ENCODE measurements at places on chromosomes 7 and 10. TPM values are rescaled to one million over a fixed set of nuclear protein-coding genes. Genes with fewer than 3 reads are reported as not detected.

ADCK2 gene
- 26.7 TPM for total RNA-seq

DDC gene
- total RNA-seq: not detected

MEOX2 gene
- total RNA-seq: not detected

EXOSC1 gene
- total RNA-seq: 47.5 TPM

ENO4 gene
- 0.07 TPM for total RNA-seq

HILPDA gene
- total RNA-seq: 12.2 TPM

ITGA8 gene
- 0.65 TPM for total RNA-seq

LRRC4 gene
- total RNA-seq: 1.3 TPM

ADD3 gene
- total RNA-seq: 71.3 TPM

SRRM3 gene
- 0.80 TPM for total RNA-seq

CSGALNACT2 gene
- 22.8 TPM for total RNA-seq

AEBP1 gene
- 4.5 TPM for total RNA-seq

PRLHR gene
- total RNA-seq: not detected

RSBN1L gene
- 19.2 TPM for total RNA-seq

SAMD9L gene
- 26.5 TPM for total RNA-seq

ZNF467 gene
- total RNA-seq: 4.5 TPM

ARMC10 gene
- 40.8 TPM for total RNA-seq

ITPRID1 gene
- total RNA-seq: not detected

NRCAM gene
- total RNA-seq: 157 TPM

CDHR1 gene
- total RNA-seq: 0.13 TPM

ANXA8 gene
- total RNA-seq: not detected

TAS2R5 gene
- 1.7 TPM for total RNA-seq

GPR15LG gene
- not detected for total RNA-seq

OR2A42 gene
- not detected for total RNA-seq

GDF10 gene
- not detected for total RNA-seq

TCAF2 gene
- 31.0 TPM for total RNA-seq

Measured in thoracic aorta endothelial cell (primary cell).